ENCODE measurements at places on chromosomes 11 and 22.

- peak; percentile 22 for DNase-seq
Observed at GRCh38 chr22:33666279-33666960, 253.9 kb downstream of the LARGE1 start.

DNA sequence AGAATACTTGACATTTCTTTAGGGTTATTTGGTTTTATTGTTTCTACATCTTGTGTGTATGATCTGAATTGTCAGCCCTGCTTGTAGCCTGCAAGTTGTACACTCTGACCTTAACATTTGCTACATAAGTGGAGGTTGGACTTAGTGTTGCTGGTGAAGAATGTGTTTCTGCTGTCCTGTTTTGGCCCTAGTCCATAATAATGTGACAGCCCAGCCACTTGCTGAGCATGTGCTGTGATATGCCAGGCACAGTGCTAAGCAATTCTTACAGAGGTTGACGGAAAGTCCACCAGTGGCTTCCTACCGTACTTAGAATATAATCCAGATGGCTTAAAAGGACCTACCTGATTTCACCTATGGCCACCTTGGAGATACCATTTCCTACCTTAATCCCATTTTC lies 526.6 kb downstream of the NELL1 start:
- no peak for DNase-seq

GRCh38 chr11:125345421-125346178 lies 150.5 kb downstream of the FEZ1 start:
- peak; percentile 38 for DNase-seq

GRCh38 chr11:79226126-79226525 lies 214.7 kb downstream of the TENM4 start:
- DNase-seq = no peak

DNA sequence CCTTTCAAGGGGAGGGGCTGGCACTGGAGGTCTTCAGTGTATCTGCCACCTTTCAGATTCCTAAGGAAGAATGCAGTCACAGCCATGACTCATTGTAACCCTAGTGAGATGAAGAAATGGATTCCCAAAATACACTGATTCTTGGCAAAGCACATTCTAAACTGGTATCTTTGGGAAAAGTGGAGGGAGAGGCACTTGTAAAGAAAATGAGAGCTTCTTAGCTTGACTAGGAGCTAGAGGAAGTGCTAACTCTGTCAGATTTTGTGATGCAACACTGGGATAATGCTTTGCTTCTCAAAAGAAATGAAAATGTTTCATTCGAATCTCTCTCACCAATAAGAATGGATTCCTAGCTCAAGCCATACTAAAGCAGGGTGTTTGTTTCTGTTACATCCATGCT lies 14.3 kb downstream of the NRIP3 start:
- no peak for DNase-seq

DNA sequence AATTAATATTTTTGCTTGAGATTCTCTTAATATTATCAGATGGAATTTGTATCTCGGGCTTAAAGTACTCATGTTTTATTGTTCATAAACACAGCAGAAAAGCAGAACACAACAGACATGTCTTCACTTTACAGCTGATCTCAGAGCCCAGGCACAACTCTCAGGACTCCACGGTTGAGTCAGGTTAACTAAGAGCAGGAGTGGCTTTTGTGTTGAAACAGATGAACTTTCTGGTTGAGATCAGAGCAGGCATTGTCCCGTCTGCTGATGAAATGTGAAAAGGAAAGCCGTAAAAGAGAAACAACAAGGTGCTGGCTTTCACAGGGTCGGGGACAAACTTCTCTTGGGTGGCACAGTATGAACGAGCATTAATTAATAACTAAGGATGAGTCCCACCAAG lies 49.0 kb downstream of the JHY start:
- DNase-seq = no peak

DNA sequence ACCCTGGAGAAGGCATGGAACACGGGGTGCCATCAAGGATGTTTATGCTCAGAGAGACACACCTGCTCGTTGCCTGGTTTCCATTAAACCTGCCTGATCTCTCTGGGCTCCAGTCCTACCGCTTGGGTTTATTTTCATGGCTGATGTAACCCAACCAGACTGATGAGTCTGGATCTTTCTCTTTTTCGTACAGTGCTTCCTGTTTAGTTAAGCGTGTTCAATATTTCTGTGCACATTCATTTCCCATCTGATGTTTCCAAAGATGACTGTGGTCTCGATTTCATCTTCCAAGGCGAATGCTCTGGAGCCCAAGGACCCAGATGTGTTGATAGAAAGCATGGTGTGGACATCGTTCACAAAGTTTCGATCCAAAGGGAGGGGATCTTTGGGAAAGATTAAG lies 84.3 kb downstream of the SNX19 start:
- no peak for DNase-seq

DNA sequence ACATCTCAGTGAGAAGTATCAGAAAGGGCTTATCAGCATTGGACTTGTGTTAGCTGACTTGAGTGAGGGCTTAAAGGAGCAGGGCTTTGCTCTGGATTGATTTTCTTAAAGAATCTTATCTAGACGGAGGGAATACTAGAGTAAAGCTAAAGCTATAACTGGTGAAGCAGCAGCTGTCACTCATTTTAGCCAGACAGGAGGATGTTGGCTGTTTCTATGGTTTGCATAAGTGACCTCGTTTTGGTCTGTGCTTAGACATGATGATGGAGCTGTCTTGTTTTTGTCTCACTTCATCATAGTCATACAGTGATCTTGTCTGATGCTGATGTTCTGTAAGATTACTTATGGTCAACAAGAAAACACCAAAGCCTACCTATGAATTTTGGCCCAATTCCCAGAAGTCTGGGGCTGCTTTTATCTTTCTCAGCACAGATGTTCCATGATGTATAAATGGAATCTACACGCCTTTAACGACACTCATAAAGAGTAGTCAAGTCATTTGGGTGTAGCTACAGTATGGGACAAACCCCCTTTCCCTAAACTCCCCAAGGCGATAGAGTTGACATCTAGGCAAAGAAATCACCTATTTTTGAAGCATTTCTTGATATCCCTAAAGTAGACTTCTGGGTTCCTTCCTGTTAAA lies 77.5 kb upstream of the UCP3 start:
- no peak for DNase-seq

- DNase-seq = no peak
Observed at GRCh38 chr11:24496736-24497725, at the start of gene LUZP2. LUZP2 (plus strand) TSS chr11:24497053.

DNA sequence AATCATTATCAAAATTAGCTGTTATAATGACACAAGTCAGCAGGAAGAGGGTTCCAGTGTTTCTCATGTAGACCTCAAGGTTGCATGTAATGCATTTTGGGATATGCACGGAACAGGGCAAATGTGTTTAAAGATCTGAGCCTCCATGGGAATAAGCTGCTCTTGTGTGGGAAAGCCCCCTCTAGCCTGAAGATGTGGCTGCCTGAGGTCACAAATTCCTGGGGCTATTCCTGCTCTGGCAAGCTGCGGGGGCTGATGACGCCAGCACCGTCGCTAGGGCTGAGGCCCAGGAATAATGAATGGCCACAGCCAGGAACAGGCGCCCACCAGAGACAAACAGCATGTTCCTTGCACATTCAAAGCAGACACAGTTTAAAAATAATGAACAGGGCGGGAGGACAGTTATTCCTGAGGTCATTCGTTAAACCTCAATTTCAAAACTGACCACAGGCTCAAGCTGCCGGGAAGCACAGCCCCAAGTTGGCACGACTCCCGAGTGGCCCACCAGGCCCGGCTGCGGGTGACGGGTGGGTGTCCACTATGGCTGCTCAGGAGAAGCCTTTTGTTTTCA lies 11.7 kb downstream of the OSBPL5 start:
- no peak for DNase-seq

- DNase-seq = no peak
Observed at GRCh38 chr22:27554841-27555456, 246.6 kb downstream of the MN1 start.

DNA sequence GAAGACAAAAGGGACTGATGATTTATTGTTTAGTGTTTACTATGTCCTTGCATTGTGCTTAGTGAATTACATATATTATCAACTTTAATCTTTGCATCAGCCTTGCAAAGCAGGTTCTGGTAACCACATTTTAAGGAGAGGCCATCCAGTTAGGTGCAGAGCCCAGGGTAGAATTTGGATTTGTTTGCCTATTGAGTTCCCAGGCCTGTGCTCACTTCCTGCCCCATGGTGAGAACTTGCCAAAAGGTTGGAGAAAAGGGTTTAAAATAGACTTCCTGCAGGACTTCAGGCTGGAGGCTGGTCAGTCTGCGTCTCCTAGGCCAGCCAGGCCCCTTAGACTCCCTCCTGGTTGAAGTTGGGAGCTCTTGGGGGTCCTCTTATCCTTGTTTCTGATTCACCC lies 72.1 kb downstream of the ATXN10 start:
- DNase-seq = no peak

- DNase-seq = no peak
Observed at GRCh38 chr22:46622081-46622521, 1.9 kb downstream of the GRAMD4 start.

GRCh38 chr11:113351480-113351879 lies 36.1 kb upstream of the ANKK1 start:
- no peak for DNase-seq

- no peak for DNase-seq
Observed at GRCh38 chr22:25176175-25176574, 23.5 kb upstream of the CRYBB3 start.

GRCh38 chr11:61089806-61090491 lies 12.3 kb upstream of the CD5 start:
- DNase-seq = no peak

GRCh38 chr22:39915295-39915726 lies 14.4 kb downstream of the GRAP2 start:
- DNase-seq = no peak

DNA sequence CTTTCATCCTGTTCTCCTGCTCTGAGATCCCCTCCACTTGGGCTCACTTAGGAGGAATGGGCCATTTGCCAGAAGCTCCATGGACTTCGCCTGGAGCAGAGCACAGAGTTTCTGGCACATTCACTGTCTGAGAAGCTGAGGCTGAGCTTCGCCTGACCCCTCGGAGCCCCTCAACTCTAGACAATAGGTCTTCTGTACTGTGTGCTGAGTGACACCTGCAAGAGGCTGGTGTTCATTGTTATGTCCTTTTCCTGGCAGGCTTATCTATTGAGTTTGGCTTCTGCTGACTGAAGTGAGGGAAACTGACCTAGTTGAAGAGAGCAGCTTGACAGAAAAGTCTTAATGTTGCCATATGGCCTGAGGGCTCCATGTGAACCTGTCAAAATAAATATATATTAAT lies 124.3 kb downstream of the EHF start:
- no peak for DNase-seq

DNA sequence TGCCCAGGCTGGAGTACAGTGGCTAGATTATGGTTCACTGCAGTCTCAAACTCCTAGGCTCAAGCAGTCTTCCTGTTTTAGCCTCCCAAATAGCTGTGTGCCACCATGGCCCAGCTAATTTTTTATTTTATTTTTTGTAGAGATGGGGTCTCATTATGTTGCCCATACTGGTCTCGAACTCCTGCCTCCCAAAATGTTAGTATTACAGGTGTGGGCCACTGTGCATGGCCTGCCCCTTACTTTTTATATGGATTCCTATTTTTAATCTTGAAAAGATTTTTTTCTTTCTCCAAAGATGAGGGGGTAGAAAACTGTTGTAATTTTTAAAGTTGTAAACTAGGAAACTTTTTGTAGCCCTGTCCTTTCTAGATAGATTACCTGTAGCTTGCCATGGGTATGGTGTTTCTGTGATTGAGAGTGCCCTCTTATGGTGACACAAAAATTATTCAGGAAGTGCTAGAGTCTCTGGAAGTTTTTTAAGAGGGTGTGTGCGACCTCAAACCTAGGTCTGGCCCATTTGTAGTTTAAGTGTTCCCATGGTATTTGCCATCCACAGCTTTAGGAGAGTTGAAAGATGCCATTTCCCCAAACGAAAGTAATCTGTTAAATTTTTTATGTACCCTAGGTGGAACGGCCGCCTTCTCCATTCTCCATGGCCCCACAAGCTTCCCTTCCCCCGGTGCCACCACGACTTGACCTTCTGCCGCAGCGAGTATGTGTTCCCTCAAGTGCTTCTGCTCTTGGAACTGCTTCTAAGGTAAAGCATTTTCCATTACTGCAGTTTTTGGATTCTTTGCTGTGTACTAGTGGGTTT lies 32.4 kb downstream of the MCAM start:
- no peak for DNase-seq

- no peak for DNase-seq
Observed at GRCh38 chr22:36971341-36972125, 47.7 kb downstream of the TST start.

GRCh38 chr22:36816636-36817524 lies at the start of gene PVALB:
PVALB (minus strand) TSS chr22:36817035; CDS start chr22:36817005, 30 bp downstream.
- DNase-seq = no peak

- DNase-seq = no peak
Observed at GRCh38 chr11:36375353-36376008, 79.4 kb downstream of the PRR5L start.

DNA sequence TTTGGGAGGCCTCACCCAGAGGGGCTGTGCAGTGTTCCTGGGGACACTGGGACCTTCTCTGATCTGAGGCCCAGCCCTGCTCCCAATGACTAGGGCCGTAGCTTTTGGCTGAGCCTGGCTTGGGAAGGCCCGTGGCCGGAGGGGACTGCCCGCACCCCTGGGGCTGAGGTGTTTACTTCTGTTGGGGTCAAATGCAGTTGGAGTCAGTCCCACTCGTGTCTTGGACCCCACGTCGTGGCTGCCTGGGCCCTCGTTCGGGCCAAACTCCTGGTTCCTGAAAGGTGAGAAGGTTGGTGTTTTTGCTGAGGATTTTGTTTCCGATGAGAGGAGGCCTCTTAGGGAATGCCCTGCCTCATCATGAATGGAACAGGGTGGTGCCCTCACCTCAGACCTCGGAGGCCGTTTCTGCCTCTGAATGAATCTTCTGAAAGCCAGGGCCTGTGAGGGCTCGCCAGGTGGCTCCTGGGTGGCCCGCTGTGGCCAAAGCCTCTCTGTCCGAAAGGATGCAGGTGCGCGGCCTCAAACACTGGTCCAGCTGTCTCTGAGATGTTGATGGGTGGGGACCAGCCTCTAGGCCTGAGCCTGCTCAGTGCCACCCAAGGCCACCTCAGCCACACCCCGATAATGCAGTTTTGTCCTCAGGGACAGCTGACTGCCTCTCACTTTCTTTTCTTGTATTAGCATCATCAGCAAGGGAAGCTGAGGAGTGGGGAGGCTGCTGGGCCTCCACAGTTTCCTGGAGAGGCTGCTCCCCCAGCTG lies 40.3 kb upstream of the A4GALT start:
- no peak for DNase-seq

GRCh38 chr22:45817745-45818423 lies 146.2 kb downstream of the ATXN10 start:
- no peak for DNase-seq

- DNase-seq = no peak
Observed at GRCh38 chr11:34086554-34087283, 18.7 kb upstream of the NAT10 start.

Data from NCI-H1048 (cell line).